EL (cell line): ENCODE measurements at places on chromosomes 11 and 22.
A peak's percentile ranks its signal among the peaks of the same experiment; 100 is the strongest.

DNA sequence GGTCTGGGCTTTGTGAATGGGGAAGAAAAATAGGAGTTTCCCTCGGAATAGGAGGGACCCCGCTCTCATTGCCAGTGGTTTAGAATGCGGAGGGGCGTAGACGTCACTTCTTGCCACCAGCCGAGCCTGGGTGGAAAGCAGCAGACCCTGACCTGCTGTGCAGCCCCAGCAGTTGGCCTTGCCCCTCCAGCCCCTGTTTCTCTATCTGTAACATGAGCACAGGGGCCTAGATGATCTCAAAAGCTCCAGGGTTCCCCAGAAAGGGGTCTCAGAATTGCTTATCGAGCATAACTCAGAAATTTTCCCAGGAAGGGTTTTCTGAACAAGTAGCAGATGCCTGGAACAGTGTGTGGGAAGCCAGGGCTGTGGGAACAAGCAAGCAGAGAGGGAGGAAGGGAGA is 43.9 kb downstream of the C11orf91 start:
- DNase-seq: no peak

GRCh38 chr22:22050141-22050775 is 67.7 kb upstream of the TOP3B start:
- DNase-seq: no peak

- DNase-seq: no peak
These were observed 202.1 kb upstream of the ARHGAP42 start for GRCh38 chr11:100484948-100485347.

DNA sequence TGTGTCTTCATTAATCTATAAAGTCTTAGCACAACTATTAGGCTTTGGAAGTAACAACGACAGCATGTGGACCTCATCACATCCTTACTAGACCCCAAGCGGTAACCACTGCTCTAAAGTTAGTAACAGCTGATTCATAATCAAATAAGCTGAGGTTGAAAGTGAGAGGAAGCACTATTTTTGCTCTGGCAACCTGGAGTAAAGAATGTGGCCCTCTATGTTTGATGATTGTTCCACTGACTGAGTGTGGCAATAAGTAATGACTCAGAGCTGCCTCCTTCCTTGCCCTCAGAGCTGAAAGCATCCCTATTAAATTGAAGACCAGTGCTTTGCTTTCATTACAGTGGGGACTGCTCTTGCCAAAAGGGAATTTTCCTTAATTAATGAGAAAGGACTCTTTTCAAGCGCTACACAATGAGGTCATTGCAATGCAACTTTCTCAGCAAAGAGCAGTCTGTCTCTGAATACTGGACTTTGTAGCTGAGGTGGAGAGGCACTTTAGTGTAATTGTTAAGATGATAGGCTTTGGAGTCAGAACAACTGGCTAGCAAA is 906.1 kb upstream of the RAG2 start:
- DNase-seq: peak; percentile 95

GRCh38 chr22:24095826-24096757 is 85.0 kb downstream of the CABIN1 start:
- DNase-seq: no peak

- DNase-seq: no peak
These were observed 53.2 kb downstream of the PIK3C2A start for GRCh38 chr11:17154409-17155159.

- DNase-seq: no peak
These were observed 38.7 kb downstream of the SYT13 start for GRCh38 chr11:45247433-45247832.

GRCh38 chr11:63802637-63803414 is 10.4 kb upstream of the SPINDOC start:
- peak; percentile 54 for DNase-seq

DNA sequence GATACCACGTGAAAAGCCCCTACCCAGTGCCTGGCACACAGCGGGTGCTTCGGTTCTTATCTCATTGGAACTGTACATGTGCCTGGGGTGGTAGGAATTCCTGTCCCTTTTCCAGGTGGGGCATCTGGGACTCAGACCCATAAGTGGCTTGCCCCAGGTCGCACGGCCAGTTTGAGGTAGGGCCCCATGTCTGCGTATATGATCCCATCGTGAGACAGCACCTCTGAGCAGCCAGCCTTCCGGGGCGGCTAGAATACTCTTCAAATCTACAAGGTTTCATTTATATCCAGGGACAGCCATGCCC is 33.5 kb upstream of the SMIM38 start:
- no peak for DNase-seq

- DNase-seq: no peak
These were observed 109.3 kb downstream of the ARL14EP start for GRCh38 chr11:30432178-30432577.

GRCh38 chr11:74678591-74679512 is 52.4 kb downstream of the CHRDL2 start:
- no peak for DNase-seq

DNA sequence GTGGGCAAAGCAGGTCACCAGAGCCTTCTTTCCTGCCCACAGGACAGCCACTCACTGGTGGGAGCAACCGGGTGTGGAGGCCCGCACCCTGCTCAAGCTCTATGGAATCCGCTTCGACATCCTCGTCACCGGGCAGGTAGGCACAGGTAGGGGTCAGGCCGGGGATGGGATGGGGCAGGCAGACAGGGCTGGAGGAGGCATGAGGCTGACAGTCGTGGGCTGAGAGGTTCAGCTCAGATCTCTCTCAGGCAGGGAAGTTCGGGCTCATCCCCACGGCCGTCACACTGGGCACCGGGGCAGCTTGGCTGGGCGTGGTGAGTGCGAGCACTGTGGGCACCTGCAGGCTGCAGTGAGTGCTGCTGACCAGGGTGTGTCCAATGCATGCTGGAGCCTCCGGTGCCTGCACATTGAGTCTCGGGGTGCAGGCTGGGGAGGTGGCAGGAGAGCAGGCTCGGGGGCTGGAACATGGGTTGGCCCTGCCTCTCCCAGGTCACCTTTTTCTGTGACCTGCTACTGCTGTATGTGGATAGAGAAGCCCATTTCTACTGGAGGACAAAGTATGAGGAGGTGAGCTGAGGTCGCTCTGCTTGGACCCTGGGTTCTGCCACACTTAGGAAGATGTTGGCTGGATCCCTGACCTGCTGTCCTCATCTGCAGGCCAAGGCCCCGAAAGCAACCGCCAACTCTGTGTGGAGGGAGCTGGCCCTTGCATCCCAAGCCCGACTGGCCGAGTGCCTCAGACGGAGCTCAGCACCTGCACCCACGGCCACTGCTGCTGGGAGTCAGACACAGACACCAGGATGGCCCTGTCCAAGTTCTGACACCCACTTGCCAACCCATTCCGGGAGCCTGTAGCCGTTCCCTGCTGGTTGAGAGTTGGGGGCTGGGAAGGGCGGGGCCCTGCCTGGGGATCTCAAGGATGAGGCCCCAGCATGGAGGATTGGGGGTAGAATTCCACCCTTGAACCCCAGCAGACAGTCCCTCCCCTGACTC is 6.3 kb downstream of the SLC7A4 start:
- DNase-seq: no peak

DNA sequence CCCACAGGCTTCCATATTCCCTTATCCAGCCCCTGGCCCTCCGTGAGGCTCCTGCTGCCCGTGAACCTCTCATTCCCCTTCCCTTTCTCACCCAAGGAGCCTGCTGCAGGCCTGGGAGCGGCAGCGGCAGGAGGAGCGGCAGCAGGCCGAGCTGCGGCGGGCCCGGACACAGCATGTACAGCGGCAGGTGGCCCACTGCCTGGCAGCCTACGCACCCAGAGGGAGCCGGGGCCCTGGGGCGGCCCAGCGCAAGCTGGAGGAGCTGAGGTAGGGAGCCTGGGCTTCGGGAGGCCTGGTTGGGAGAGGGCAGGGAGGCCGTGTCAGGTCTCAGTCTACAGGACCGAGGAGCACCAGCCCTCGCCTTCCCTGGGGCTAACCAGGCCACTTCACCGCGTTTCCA is 8.1 kb upstream of the SART1 start:
- no peak for DNase-seq

GRCh38 chr11:132631989-132632388 is 900.3 kb downstream of the OPCML start:
- peak; percentile 80 for DNase-seq

DNA sequence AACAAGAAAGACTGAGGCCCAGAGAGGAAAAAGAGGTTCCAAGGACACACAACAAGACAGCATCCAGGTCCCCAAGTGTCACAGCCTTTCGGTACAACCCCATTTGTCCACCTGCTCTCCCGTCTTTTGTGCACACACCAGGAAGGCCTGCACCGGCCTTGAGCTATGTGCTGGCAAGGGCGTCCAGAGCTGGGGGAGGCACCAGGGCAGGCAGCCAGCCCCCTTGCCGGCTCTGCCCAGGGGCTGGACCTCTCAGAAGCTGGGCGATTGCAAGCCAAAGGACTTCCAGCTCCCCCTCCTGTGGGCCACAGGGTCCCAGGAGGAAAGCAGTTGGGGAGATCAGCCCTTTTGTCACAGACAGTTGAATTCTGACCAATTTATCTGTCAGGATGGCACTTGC is 210.5 kb downstream of the MN1 start:
- DNase-seq: no peak

- DNase-seq: no peak
These were observed 7.9 kb upstream of the WNT11 start for GRCh38 chr11:76214186-76214585.

DNA sequence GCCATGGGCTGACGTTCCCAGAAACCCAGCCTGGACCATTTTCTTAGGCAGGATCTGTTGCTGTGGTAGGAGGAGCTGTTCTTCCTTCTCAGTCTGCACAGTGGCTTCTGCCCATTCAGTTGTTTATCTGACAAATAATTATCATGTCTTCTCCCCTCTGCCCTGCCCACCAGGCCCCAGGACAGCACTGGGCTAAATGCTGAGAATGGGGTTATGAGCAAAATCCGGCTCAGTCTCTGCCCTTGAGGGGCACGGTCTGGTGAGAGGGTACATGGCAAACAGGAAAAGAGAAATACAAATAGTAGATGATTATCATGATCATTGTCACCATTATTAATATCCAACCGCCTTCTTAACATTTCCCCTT is 42.9 kb downstream of the C11orf96 start:
- DNase-seq: no peak

DNA sequence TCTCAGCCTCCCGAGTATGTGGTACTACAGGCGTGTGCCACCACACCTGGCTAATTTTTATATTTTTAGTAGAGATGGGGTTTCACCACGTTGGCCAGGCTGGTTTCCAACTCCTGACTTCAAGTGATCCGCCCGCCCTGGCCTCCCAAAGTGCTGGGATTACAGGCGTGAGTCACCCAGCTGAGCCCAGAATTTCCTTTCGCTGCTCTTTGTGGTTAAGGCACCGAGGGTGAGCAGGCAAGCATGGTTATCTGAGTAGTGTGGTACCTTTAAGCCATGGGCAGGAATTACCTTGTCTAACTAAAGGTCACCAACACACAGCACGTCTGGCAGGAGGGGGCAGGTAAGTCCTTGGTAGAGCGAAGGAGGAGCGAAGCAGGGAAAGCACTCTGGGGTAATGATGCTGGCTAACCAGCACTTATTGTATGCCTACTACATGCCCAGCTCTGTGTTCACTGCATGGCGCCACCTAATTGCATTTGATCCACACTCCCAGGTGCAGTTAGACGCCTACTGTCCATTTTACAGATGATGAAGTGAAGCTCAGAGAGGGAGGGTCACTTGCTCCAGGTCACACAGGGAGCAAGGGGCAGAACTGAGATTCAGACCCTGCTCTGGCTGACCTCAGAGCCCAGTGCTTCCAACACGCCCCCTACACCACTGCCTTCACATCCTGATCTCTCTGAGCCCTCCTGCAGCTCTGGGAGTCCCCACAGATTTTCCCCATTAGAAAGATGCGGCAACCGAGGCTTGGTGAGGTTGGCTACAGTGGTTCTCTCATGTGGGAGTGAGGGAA is 45.7 kb downstream of the TRIOBP start:
- DNase-seq: peak; percentile 90

DNA sequence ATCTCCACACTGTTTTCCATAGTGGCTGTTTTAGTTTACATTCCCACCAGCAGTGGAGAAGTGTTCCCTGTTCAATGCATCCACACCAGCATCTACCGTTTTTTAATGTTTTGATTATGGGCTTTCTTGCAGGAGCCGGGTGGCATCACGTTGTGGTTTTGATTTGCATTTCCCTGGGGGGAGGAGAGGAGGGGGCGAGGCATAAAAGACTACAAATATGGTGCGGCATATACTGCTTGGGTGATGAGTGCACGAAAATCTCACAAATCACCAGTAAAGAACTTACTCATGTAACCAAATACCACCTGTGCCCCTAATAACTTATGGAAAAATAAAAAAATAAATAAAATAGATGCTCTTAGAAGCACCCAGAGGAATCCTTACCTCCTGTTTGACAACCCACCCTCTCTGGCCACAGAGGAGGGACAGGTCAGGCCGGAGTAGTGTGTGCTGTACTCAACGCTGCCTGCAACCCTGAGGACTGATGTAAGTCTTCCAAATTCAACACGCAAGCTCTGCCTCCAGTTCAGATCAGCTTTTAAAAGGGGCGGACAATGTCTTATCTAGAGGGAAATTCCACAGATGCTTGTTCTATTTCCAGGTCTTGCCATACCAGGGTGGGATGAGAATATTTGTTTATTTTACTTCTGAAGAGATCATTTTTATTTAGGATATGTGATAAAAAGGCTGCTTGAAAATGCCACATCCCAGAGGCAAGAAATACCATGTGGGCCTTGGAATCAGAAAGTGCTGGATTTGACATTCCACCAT is 329.6 kb upstream of the B3GAT1 start:
- DNase-seq: no peak

DNA sequence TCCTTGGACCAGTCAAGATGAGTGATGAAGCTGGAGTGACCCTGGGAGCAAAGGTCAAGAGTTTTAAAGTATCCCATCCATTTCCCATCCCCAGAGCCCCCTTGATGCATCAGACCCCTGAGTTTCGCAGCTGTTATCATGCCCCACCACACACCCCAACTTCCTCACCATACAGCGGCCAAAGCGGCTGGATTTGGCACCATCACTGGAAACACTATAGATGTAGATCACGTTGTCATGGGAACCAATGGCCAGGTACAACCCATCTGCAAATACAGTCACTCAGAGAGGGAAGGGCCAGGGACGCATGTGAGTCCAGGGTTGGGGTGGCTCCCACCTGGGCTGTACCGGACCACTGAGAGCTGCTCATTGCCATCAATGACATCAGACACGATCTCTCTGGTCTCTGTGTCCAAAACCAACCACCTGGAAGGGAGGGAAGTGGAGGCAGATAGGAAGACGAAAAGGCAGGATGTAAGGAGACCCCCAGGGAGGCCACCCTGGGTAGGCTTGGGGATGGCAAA is 2.2 kb upstream of the MTA2 start:
- DNase-seq: no peak

- peak; percentile 89 for DNase-seq
These were observed 93.8 kb upstream of the BLID start for GRCh38 chr11:122209619-122210366.

DNA sequence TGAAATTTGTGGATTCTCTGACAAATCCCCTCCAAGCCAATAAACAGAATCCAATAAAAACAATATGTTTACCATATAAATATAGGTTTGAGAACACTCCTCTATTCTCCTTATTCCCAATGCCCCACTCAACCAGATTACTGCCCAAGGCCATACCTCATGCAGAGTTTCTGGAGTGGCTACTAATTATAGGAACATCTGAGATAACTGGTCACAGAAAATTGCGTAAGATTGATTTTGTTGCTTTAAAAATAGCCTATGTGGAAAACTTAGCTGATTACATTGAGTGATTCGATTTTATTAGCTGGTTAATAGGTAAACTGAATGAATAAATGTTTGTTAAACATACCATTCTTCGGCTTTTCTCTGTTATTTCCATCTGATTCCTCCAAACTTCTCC is 48.0 kb downstream of the ME3 start:
- DNase-seq: no peak
